ENCODE measurements at places on chromosomes 3 and 15. TPM values are rescaled to one million over a fixed set of nuclear protein-coding genes. Genes with fewer than 3 reads are reported as not detected.

Gene ACAN
- 2.3 TPM for polyA plus RNA-seq

Gene CASR
- not detected for polyA plus RNA-seq

Gene RNF7
- polyA plus RNA-seq = 247 TPM

Gene CCR2
- polyA plus RNA-seq = 0.64 TPM

Gene CNTN4
- polyA plus RNA-seq = 1.1 TPM

Gene CHRD
- polyA plus RNA-seq = 41.2 TPM

Gene ACP3
- polyA plus RNA-seq = 0.91 TPM

Gene TMEM212
- polyA plus RNA-seq = not detected

DNA sequence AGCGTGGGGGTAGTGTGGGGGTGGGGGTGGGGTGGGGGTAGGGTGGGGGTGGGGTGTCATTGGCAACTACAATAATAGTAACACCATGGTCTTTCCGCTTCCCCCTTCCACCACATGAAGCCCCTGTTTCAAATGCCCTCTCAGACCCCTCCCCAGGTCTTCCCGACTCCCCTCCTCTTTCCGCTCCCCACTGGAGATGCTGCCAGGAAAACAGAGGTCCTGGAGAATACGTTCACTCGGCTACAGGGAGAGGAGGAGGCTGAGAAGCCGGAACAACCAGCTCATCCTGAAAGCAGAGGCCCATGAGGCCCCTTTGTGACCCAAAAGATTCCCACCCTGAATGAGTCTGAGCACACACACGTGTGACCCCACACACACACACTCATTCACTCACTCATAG lies 75.4 kb downstream of the CPN2 start:
- no peaks in the 10 kb centered on the region for H3K36me3 ChIP-seq
- H3K27ac ChIP-seq = peak overlapping the region; percentile 97
- H3K4me3 ChIP-seq = no peak overlapping the region
- H3K4me1 ChIP-seq = peaks cover 69% of the 10 kb centered on the region

DNA sequence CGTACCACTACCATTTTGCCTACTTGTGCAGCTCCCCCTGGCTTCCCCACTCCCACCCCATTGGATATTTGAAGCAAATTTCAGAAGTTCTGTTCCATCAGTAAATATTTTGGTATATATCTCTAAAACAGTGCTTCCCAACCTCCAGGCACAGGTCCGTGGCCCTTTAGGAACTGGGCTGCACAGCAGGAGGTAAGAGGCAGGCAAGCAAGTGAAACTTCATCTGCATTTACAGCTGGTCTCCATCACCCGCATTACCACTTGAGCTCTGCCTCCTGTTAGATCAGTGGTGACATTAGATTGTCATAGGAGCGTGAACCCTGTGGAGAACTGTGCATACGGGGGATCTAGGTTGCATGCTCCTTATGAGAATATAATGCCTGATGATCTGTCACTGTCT lies 97.2 kb upstream of the LRRFIP2 start:
- no peaks in the 10 kb centered on the region for H3K36me3 ChIP-seq
- H3K27me3 ChIP-seq = no peaks in the 10 kb centered on the region
- no peaks in the 10 kb centered on the region for H3K4me1 ChIP-seq
- no peak overlapping the region for H3K27ac ChIP-seq

- H3K36me3 ChIP-seq = no peaks in the 10 kb centered on the region
- H3K4me1 ChIP-seq = no peaks in the 10 kb centered on the region
- no peak for DNase-seq
- no peak overlapping the region for H3K4me3 ChIP-seq
Measured at GRCh38 chr3:119769394-119770149, 12.3 kb upstream of the NR1I2 start.

GRCh38 chr3:174253940-174254339 lies 605.2 kb upstream of the NAALADL2 start:
- H3K4me3 ChIP-seq = no peak overlapping the region
- H3K4me1 ChIP-seq = no peaks in the 10 kb centered on the region
- no peaks in the 10 kb centered on the region for H3K36me3 ChIP-seq
- H3K27ac ChIP-seq = no peak overlapping the region

- H3K4me1 ChIP-seq = no peaks in the 10 kb centered on the region
- no peak overlapping the region for H3K4me3 ChIP-seq
Measured at GRCh38 chr3:16695710-16696109, 90.5 kb upstream of the DAZL start.

GRCh38 chr3:125587039-125587648 lies 8.2 kb downstream of the OSBPL11 start:
- peaks cover 2% of the 10 kb centered on the region for H3K36me3 ChIP-seq
- no peak for DNase-seq
- H3K27me3 ChIP-seq = no peaks in the 10 kb centered on the region
- H3K4me1 ChIP-seq = peaks cover 36% of the 10 kb centered on the region
- H3K4me3 ChIP-seq = no peak overlapping the region

DNA sequence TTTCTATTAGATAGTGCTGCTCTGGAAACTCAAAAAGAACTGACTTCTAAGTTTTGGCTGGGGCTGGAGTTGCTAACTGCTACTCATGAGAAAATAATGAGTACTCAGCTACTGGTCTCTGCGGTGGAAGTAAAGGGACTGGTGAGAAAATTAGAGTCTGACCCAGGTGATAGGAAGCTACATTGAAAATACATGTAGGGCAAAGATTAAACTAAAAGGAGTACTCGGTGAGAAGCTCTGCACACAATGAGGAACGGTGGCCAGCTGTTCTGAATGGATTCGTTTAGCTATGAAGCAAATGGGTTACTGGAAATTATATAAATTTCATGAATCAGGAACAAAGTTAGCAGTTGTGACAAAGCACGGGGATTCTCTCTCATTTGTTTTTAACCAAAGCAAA lies 512.9 kb upstream of the SGO1 start:
- no peak overlapping the region for H3K4me3 ChIP-seq
- no peaks in the 10 kb centered on the region for H3K27me3 ChIP-seq
- H3K36me3 ChIP-seq = no peaks in the 10 kb centered on the region
- no peak for DNase-seq

Data from adrenal gland (tissue), 19 donors.